GM23338 (cell line): ENCODE measurements at places on chromosomes 2 and 18.

GRCh38 chr2:16537347-16537746, 128.3 kb downstream of the CYRIA start:
- DNase-seq, result no peak

- no peak for DNase-seq
These were observed 674.0 kb downstream of the CNTNAP5 start for GRCh38 chr2:124698979-124699565.

- peak; percentile 49 for DNase-seq
These were observed 679 bp downstream of the RNF144A start for GRCh38 chr2:6917761-6918421.

- no peak for DNase-seq
These were observed 125.8 kb downstream of the TRABD2A start for GRCh38 chr2:84755096-84755495.

DNA sequence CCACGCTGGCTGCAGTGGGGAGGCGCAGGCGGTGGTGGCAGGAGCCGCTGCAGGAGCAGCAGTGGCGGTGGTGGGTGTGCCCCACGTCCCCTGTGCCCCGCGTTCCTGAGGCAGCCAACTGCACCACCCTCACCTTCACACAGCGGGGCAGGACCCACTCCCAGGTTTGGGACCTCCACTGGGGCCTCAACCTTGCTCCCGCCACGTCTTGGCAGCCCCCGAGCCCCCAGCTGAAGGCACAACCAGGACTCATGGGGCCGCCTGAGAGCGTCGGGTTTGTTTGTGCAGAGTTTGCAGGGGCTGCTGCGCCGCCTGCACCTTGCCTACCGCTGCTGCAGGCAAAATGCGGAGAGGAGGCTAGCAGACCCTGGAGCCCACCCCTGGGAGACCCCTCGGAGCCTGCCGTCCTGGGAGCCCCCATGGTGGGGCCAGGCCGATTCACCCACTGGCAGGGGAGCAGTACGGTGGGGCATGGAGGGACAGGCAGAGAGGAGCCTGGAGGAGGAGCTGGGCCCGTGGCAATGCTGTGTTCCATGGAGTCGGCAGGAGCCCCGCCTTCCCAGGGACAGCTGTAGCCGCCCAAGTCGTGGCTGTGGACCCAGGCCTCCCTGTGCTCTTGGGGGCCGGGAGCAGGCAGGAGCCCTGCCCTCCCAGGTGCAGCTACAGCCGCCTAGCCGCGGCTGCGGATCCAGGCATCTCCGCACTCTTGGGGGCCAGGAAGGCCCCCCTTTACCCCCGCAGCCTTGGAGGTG, 14.7 kb upstream of the EML6 start:
- peak; percentile 81 for DNase-seq
